ENCODE measurements at places on chromosomes 2 and 18.

DNA sequence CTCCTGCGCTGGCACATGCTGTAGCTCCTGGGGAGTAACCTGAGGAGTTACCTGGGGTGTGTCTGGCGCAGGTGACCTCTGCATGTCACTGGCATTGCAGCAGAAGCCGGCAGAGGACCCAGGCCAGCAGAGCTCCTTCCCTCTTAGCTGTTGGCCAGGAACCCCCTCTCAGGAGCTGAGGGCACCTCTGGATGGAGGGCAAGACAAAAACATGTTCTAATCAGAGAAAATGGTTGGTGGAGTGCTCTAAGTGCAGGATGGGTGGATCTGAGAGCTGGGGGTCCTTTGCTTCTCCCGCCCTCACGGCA, 44.9 kb upstream of the SNTG2 start:
- DNase-seq, result no peak

DNA sequence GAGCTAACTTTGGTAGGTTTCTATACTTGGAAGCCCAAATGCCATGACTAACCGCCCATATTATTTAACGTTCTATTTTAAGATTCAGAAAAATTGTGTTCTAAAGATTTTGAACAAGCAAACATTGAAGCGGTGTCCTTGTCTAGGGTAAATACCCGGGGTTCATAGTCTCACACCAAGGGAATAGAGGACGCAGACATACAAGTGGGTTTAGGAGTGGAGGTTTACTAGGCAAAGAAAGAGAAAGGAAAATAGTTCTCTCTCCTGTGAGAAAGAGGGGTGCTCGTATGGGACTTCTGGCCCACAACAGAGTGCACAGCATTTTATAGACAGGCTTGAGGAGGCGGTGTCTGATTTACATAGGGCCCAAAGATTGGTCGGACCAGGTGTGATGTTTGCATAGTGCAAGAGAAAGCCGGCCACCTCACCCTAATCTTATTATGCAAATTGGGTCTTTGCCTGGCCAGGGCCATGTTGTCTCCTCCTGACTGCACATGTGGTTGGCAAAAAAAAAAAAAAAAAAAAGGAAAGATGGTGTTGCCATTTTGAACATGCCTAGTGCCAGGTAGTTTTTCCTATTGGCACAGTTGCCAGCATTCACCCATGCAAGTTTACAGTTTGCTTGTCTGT, 1062.6 kb downstream of the LRP1B start:
- DNase-seq, result no peak

GRCh38 chr2:114006460-114006859, 116.6 kb downstream of the ACTR3 start:
- no peak for DNase-seq

GRCh38 chr2:60481257-60481656, 72.2 kb downstream of the BCL11A start:
- DNase-seq, result no peak

GRCh38 chr2:207184768-207185167, 19.0 kb upstream of the KLF7 start:
- DNase-seq, result no peak

- DNase-seq, result peak; percentile 1
Measured at GRCh38 chr2:239601880-239602279, 201.1 kb upstream of the HDAC4 start.

GRCh38 chr2:65142515-65142914, 12.6 kb upstream of the RAB1A start:
- DNase-seq, result no peak

- DNase-seq, result no peak
Measured at GRCh38 chr2:7618031-7618430, 700.8 kb downstream of the RNF144A start.

- no peak for DNase-seq
Measured at GRCh38 chr2:183807870-183808269, 683.6 kb downstream of the NUP35 start.

GRCh38 chr2:19225931-19226330, 132.5 kb downstream of the OSR1 start:
- DNase-seq, result no peak

DNA sequence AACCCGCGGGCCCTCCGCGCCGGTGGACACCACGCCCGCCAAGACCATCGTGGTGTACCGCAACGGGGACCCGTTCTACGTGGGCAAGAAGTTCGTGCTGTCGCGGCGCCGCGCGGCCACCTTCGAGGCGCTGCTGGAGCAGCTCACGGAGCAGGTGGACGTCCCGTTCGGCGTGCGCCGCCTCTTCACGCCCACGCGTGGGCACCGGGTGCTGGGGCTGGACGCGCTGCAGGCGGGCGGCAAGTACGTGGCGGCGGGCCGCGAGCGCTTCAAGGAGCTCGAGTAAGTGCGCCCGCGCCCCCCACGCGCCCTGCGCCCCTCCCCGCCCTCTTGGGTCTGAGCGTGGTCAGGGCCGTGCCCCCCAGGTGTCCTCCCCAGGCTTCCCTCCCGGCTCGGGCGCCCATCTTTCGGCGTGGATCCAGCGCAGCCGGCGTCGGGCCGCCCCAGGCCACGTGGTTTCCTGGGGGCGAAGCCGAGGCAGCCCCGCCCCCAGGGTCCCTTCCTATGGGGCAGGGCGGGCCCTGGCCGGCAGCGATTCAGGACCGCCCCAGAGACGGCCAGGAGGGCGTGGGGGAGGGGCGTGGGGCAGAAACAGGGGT, 481 bp downstream of the DCDC2C start:
- DNase-seq, result no peak

DNA sequence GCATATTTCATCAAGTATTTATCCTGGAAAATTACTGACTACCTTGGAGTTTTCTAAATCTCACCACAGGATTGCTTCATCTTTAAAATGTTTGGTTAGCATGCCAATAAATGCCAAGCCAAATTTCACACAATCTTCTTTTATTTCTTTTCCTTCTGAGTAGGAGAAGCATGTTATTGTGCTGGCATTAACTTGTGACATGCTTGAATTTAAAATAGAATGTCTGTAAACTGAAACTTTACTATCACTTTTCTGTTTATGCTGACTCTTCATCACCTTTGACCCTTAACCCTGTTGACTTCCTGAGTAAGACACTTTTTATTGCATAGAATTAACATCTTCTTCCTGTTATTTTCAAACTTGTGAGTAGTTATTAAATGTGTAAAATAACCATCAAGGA, 56.2 kb upstream of the LRRTM4 start:
- no peak for DNase-seq

DNA sequence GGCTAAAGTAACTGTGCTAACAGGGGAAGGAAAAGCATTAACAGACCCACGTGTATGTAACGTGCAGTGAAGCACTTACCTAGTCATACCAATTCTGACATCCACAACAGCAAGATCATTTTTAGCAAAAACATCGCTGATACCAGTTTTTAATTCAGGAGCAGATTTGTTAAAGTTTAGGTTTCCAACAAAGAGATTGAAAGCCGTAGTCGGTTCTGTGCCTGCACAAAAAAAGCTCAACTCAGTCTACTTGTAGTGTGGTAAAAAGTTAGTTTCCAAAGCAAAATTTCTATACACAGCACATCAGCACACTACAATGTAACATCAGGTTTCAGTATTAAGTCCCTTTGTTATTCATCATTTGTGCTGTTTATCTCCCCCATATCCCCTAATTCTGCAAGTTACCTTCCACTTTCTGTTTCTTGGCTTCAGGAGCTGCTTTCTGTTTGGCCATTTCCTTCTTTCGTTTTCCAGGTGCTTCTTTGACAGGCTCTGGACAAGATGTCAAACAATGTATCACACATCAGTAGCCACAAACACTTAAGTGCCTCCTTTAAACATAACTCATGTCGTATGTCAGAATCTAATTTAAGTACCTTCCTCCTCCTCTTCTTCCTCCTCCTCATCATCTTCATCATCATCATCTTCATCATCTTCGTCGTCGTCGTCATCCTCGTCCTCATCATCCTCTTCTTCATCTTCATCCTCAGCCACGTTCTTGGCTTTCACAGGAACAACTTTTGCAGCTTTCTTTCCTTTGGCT, 4.0 kb downstream of the NCL start:
- no peak for DNase-seq

- DNase-seq, result no peak
Measured at GRCh38 chr2:85439025-85439472, 20.5 kb downstream of the SH2D6 start.

GRCh38 chr2:29260142-29260772, 145.0 kb downstream of the CLIP4 start:
- no peak for DNase-seq

DNA sequence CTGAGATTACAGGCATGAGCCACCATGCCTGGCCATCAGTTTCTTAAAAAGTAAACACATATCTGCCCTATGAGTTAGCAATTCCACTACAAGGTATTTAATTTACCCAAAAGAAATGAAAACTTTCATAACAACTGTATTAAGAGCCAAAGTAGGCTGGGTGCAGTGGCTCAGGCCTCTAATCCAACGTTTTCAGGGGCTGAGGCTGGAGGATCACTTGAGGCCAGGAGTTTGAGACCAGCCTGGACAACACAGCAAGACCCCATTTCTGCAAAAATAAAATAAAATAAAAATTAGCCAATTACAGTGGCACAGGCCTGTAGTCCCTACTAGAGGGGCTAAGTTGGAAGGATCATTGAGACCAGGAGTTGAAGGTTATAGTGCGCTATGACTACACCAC, 6.5 kb downstream of the ROCK2 start:
- no peak for DNase-seq

DNA sequence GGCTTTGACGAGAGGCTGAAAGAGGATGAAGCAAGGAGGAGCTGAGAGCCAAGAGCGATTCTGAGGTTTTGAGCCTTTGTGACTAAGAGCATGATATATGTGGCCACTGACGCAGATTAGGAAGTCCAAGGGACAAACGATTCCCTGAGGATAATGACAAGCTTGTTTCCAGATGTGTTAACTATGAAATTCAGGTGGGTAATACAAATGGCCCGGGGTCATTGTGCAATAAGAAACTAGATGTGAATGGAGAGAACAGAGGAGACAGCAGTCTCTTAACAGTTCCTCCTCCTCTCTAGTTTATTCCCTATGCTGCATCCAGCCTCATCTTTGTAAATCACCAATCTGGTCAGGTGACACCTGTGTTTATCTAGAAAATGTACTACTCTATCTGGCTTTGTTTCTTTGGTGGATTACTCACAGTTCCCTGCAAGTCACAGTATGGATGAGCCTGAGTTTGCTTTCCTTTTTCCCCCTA, 84.2 kb downstream of the SOCS6 start:
- no peak for DNase-seq

DNA sequence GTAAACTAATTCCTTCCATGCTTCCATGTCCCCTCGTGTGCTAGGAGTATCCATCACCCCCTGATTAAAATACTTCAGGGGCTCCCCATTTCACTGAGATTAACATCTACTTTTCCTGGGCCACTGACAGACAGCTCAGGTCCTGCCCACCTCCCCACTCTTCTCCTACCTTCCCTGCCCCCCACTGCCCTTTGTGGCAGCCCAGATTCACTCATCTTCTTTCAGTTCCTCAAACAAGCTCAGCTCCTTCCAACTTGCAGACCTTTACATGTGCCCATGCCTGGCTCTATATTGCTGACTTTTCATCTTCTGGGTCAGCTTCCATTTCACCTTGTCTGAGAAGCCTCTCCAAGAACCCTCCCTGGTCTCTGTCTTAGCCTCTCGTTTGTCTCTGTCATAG, 12.0 kb downstream of the RUFY4 start:
- DNase-seq, result no peak

GRCh38 chr2:201781557-201782051, 871 bp upstream of the ALS2 start:
- no peak for DNase-seq

- no peak for DNase-seq
Measured at GRCh38 chr18:22838221-22838620, 94.9 kb upstream of the RBBP8 start.

Measured in activated B cell treated with CpG ODN at 0.5 μM for 24 hours (primary cell).